ENCODE measurements at places on chromosomes 5 and 9. TPM values are rescaled to one million over a fixed set of nuclear protein-coding genes. Genes with fewer than 3 reads are reported as not detected.

GRCh38 chr9:115209601-115210306 is 91.8 kb upstream of the TNC start:
- peaks cover 62% of the 10 kb centered on the region for H3K4me1 ChIP-seq
- no peak overlapping the region for H3K27ac ChIP-seq
- H3K27me3 ChIP-seq, result no peaks in the 10 kb centered on the region

DNA sequence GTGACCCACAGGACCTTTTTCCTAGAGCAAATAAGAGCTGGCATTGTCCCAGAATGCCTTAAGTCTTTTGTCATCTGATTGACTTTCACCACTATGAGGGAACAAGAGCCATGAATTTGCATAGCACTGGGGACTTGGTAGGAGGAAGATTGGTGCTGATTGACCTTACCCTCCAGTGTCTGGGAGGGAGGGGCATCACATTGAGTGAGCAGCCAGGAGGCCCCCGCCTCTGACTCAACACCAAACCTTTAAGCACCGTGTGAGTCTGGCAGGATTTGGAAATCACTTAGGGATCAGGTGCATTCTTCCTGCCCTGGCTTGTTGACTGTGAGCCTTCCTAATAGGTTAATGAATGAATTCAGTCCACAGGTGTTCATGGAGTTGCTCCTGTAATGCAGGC is 40.7 kb downstream of the WNK2 start:
- no peak overlapping the region for H3K4me3 ChIP-seq
- no peaks in the 10 kb centered on the region for H3K4me1 ChIP-seq
- no peaks in the 10 kb centered on the region for H3K36me3 ChIP-seq
- no peak overlapping the region for H3K27ac ChIP-seq
- no peak for DNase-seq

- H3K36me3 ChIP-seq, result no peaks in the 10 kb centered on the region
- no peak overlapping the region for H3K27ac ChIP-seq
- no peaks in the 10 kb centered on the region for H3K27me3 ChIP-seq
- DNase-seq, result no peak
- no peak overlapping the region for H3K4me3 ChIP-seq
Measured at GRCh38 chr5:160545832-160546231, 124.2 kb downstream of the PTTG1 start.

Gene PCDHGC3
- 45.5 TPM for total RNA-seq
